ENCODE measurements at places on chromosomes 4 and X. TPM values are rescaled to one million over a fixed set of nuclear protein-coding genes. Genes with fewer than 3 reads are reported as not detected.

DNA sequence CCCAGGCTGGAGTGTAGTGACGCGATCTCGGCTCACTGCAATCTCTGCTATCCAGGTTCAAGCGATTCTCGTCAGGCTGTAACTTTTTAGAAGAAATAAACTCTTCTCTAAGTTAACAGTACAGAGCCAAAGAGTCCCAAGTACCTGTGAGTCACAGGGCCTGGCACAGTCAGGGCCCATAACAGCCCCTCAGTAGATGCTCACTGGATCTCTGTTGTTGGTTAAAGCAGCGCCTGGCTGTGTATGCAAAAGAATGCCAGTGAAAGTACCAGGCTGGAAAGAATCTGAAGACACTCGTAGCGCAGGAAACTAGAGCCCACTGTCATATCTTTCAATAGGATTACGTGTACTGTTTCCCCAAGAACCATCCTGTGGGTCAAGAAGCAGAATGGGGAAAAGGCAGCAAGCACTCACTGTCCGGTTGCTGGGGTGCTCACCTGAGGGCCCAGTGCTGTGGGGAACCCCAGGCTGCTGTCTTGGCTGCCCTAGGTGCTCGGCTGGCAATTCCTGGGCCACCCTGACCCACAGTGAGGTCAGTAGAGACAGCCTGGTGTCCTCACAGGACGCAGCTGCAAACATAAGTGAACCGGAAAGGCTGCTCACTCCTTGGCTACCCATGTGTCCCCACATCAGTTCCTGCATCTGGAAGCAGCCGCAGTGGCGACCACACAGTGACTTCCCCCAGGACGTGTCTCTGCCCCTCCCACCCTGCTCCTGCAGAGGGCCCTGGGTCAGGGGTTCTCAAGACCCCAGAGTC, 3.1 kb upstream of the SLBP start:
- peak; percentile 52 for DNase-seq

GRCh38 chr4:99847362-99847976, 30.8 kb downstream of the DAPP1 start:
- no peak for DNase-seq

- no peak for DNase-seq
Measured at GRCh38 chr4:24489870-24490269, 94.5 kb downstream of the DHX15 start.

GRCh38 chrX:27997622-27998021, 16.4 kb upstream of the DCAF8L1 start:
- DNase-seq, result no peak

DNA sequence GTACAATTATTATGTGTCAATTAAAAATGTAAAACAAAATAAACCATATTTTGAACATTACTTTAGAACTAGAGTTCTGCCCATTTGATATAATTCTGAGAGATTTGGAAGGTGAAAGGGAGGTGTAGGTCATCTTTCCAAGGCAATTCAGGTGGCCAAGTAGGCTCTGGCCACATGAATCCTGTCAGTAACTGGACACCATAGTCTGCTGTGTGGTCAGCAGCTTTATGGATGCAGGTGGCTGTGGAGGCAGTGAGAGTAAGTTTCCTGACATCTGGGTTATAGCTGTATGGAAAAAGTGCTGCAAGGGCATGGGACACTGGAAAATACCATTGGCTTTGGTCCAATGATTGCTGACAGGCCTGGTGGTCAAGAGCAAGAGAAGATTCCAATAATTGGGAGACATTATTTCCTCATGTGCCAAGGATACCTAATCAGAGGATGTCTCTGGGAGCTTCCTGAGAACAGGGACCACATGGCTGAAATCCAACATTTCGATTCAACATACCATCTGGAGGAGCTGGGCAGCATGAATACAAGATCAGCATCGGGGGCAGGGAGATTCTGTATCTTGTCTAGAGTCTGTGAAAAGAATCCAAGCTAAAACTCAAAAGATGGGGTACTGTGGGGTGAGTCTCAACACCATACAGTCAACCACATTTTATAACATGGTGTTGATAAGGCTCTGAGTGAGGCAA, 523.1 kb downstream of the MID1IP1 start:
- DNase-seq, result no peak

GRCh38 chr4:73609706-73610105, 10.5 kb downstream of the RASSF6 start:
- no peak for DNase-seq

Gene SPANXN3
- not detected for total RNA-seq

Gene TIGD2
- total RNA-seq, result 6.4 TPM

Gene TLR10
- total RNA-seq, result not detected
